Activated naive CD4-positive, alpha-beta T cell treated with anti-CD3 and anti-CD28 coated beads, Interleukin-2, amount 50 U/mL, for 72 hours (primary cell): ENCODE measurements at places on chromosomes 7 and 10.

GRCh38 chr7:23349484-23350157 lies 50.5 kb downstream of the MALSU1 start:
- no peak for DNase-seq

DNA sequence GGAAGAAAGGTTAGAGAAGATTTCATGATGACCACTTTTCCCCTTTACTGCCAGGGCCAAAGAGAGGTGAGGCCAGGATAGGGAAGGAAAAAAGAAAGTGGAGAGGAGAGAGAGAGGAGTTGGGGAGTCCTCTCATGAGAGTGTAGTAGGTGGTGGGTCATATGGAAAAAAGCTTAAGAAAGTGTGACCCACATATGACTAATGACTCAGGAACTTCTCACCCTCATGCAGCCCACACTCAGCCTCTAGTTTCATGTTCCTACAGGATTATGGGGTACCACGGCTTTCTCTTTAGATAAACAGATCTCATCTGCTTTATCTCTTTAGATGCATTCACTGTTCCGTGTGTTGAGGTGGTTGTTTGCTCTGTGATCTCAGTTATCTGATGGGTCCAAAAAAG lies 462.5 kb upstream of the IGFBP3 start:
- DNase-seq, result no peak

- no peak for DNase-seq
These were observed 332.1 kb downstream of the WDR11 start for GRCh38 chr10:121183236-121183635.

DNA sequence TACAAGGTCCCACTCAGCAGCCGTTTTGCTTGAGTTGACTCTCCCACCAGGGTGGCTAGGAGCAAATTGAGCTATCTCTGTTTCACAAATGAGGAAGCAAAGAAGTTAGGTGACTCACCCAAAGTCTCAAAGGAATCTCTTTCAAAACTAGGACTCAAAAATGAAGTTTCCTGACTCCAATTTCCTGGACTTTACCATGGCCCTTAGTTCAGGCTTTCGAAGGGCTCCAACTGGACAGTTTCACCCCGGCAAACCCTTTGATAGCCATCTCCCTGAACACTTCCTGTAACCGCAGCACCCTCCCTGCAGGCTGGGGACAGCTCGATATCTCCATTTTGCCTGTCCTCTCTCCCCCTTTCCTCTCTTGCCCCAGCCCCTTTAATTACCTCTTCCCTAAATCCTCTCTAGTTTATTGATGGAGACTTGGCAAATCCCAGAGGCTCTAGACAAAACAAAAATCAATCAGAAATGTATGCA lies 4.7 kb upstream of the AFAP1L2 start:
- DNase-seq, result no peak

DNA sequence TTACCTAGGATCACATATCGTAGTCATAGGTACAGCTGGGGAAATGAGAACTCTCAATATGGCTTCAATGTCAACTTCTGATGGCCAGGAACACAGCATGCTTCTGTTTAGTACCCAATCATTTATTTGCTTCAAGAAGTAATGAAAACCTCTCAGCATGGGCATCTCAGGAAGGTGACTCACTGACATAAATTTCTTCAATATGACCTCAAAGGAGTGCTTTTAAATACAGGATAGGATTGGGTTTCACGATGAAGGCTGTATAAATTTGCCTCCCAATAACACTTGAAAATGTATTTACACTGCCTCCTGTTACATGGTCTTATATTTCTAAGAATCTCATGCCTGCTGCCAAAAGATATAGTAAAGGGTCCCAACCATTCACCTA lies 15.1 kb downstream of the ITGA8 start:
- no peak for DNase-seq

DNA sequence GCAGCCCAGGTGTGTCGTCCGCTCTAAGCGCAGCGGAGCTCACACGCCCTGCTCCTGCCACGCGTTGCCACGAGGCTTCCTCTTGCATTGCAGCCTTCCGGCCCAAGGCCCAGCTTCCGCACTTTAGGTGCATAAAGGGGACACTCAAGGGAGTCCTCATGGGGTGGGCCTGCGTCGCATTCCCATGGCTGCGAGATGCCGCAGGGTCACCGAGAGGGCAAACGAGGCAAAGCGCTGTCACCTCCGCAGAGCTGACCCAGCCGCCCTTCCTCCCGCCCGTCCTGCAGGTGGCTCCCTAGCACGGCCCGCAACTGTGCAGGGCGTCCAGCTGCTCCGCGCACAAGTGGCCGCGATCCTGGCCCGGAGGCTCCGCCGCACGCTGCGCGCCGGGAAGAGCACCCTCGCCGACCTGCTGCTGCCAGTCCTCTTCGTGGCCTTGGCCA lies 283.5 kb downstream of the ABCA13 start:
- no peak for DNase-seq

DNA sequence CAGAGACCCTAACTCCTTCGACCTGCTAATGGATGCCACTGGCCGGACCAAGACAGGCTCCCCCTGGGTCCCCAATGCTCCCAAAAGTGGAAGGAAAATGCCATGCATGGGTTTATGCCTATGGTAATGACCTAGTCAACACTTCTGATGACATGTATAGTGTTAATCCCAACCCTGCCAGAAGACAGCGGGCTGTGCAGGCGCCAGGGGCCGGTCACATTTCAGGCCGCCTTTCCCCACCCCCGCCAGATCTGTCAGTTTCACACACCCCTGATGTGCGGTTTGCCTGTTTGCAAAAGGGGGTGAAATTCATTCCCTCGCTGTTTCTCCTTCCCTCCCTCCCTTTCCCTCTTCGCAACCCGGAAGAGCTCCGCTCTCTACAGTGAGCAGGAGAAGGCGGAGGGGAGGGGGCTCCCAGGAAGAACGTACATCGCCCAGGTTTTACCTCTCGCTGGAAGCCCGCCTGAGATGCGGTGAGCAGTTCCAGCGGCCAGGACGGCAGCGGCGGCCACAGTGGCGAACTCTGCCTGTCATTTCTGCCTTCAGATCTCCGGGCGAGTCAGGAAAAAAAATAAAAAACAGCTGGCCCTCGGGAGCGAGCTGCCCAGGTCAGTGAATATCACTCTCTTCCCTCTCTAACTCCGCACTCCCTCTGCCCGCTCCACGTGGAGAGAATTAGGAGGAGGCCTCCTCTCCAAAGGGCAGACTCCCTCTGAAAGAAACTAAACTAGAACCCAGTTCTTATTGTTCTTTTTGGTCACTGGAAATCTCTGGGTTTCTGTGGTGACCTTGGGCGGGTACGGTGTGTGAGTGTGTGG lies 9.4 kb upstream of the GATA3 start:
- DNase-seq, result no peak

- no peak for DNase-seq
These were observed 114.1 kb downstream of the LARP4B start for GRCh38 chr10:817371-817770.

DNA sequence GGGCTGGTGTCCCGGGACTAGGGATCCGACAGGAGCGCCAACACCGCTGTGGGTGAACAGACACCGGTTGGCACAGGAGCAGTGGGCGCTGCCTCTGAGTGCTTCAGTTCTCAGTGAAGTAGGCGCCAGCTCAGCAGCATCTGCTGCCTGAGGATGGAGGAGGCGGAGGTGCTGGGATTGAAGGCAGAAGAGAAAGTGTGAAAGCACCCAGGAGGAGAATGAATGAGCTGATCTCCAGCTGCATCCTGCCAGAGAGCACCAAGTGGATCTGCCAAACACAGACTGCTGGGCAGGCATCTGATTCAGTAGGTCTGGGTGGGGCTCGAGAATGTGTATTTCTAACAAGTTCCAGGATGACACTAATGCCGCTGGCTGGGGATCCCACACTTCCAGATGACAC lies 74.5 kb downstream of the LANCL2 start:
- no peak for DNase-seq

GRCh38 chr7:45584261-45585210 lies 10.4 kb downstream of the ADCY1 start:
- DNase-seq, result no peak
